ENCODE measurements at places on chromosomes 7 and 10. TPM values are rescaled to one million over a fixed set of nuclear protein-coding genes. Genes with fewer than 3 reads are reported as not detected.
A peak's percentile ranks its signal among the peaks of the same experiment; 100 is the strongest.

ACBD7 gene
- 1.8 TPM for total RNA-seq

ITIH5 gene
- total RNA-seq: not detected

FBXO24 gene
- total RNA-seq: 0.54 TPM

CCDC7 gene
- total RNA-seq: 5.8 TPM

GOLGA7B gene
- 0.90 TPM for total RNA-seq

HOGA1 gene
- total RNA-seq: not detected

PRXL2A gene
- 24.5 TPM for total RNA-seq

PDE1C gene
- not detected for total RNA-seq

- no peak overlapping the region for H3K4me3 ChIP-seq
- DNase-seq: no peak
- peaks cover 3% of the 10 kb centered on the region for H3K27me3 ChIP-seq
- H3K4me1 ChIP-seq: no peaks in the 10 kb centered on the region
- H3K36me3 ChIP-seq: no peaks in the 10 kb centered on the region
Observed at GRCh38 chr7:158052381-158053060, 535.1 kb downstream of the PTPRN2 start.

GRCh38 chr7:114901771-114902170, 20.1 kb upstream of the MDFIC start:
- H3K27ac ChIP-seq: no peak overlapping the region
- no peaks in the 10 kb centered on the region for H3K4me1 ChIP-seq
- H3K27me3 ChIP-seq: no peaks in the 10 kb centered on the region
- H3K4me3 ChIP-seq: no peak overlapping the region
- H3K36me3 ChIP-seq: no peaks in the 10 kb centered on the region

DNA sequence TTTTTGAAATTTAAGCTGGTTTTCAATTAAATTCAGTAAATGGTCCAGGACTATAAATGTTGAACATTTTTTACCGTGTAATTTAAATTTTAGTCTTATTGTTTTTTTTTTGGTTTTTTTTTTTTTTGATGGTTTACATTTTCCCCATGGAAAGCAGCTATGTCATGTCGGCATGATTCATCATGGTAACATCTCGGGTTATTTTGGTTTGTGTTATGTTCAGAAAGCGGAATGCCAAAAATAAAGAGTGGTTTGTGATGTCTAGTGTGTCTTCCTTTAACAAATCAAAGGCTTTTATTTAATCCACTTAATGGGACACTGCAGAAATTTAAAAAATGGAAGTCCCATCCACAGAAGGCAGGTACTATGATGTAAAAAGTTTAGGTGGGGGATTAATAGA, 58.5 kb downstream of the TRUB1 start:
- peaks cover 1% of the 10 kb centered on the region for H3K4me1 ChIP-seq
- no peak overlapping the region for H3K27ac ChIP-seq
- peaks cover 4% of the 10 kb centered on the region for H3K36me3 ChIP-seq
- DNase-seq: no peak

GRCh38 chr7:32515890-32516550, 20.7 kb downstream of the AVL9 start:
- peak overlapping the region; percentile 77 for H3K27ac ChIP-seq
- no peaks in the 10 kb centered on the region for H3K27me3 ChIP-seq
- no peak overlapping the region for H3K4me3 ChIP-seq
- DNase-seq: peak; percentile 32
- H3K4me1 ChIP-seq: peaks cover 63% of the 10 kb centered on the region

- no peaks in the 10 kb centered on the region for H3K27me3 ChIP-seq
- H3K36me3 ChIP-seq: peaks cover 32% of the 10 kb centered on the region
- peaks cover 73% of the 10 kb centered on the region for H3K4me1 ChIP-seq
- peak; percentile 45 for DNase-seq
- no peak overlapping the region for H3K4me3 ChIP-seq
- peak overlapping the region; percentile 79 for H3K27ac ChIP-seq
Observed at GRCh38 chr10:119493155-119493554, 49.4 kb downstream of the RGS10 start.

DNA sequence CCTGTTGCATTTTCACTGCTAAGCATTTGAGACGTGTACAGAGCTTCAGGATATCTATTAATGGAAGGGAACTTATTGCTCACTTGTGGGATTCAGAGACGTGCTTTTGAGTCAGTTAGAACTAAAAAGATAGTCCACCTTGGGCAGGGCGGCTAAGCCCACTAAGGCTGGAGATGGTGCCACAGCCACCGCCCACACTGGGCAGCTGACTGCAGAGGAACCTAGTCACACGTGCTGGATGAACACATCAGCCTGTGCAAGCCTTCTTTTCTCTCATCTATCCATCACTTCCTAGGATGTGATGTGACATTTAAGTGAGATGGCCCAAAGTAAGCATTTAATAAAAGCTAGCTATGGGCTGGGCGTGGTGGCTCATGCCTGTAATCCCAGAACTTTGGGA, 78.0 kb downstream of the PTPRE start:
- H3K4me1 ChIP-seq: peaks cover 18% of the 10 kb centered on the region
- peaks cover 18% of the 10 kb centered on the region for H3K27me3 ChIP-seq
- no peak overlapping the region for H3K27ac ChIP-seq
- no peak overlapping the region for H3K4me3 ChIP-seq

GRCh38 chr7:35356495-35356894, 102.6 kb upstream of the TBX20 start:
- H3K27ac ChIP-seq: no peak overlapping the region
- H3K27me3 ChIP-seq: peaks cover 7% of the 10 kb centered on the region
- H3K4me1 ChIP-seq: no peaks in the 10 kb centered on the region
- no peaks in the 10 kb centered on the region for H3K36me3 ChIP-seq
- DNase-seq: no peak

GRCh38 chr7:48350515-48350914, 179.3 kb downstream of the ABCA13 start:
- no peaks in the 10 kb centered on the region for H3K36me3 ChIP-seq
- H3K27me3 ChIP-seq: no peaks in the 10 kb centered on the region
- H3K27ac ChIP-seq: no peak overlapping the region
- no peak overlapping the region for H3K4me3 ChIP-seq
- no peaks in the 10 kb centered on the region for H3K4me1 ChIP-seq
- no peak for DNase-seq

- H3K27me3 ChIP-seq: no peaks in the 10 kb centered on the region
- no peak overlapping the region for H3K27ac ChIP-seq
- no peak overlapping the region for H3K4me3 ChIP-seq
- DNase-seq: no peak
Observed at GRCh38 chr7:48781752-48782151, 142.6 kb upstream of the CDC14C start.

DNA sequence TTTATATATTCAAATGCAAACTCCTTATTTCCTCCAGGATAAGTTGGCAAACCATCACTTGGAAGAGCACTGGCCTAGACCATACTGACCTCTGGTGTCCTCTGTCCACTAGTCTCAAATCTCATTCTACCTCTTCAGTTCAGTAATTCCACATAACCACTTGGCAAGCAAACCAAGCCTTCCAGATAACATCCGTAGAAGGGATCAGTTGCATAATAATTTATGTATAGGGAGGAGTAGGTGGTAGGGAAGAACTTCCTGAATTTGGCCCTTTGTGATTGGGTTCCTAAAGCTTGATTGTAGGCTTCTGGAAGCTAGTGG, 55.0 kb downstream of the WAC start:
- H3K27me3 ChIP-seq: no peaks in the 10 kb centered on the region
- H3K4me1 ChIP-seq: peaks cover 39% of the 10 kb centered on the region
- H3K4me3 ChIP-seq: no peak overlapping the region
- DNase-seq: no peak
- peak overlapping the region; percentile 12 for H3K27ac ChIP-seq

DNA sequence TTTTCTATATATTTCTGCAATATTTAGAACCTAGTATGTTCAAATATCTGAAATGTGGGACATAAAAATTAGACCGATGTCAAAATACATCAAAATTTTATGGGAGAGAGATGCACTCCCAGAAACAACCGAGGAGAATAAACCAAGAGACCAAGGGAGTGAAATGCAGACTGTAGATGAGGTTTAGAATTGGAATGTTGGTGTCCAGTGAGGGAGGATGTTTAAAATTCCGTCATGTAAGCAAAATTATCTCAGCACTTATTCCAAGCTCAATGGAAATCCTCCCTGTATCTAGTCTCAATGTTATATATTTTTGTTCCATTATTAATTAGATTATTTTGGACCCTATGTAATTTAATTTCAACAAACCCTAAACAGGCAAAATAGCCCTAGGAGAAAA, 61.9 kb upstream of the MAGI2 start:
- H3K4me1 ChIP-seq: no peaks in the 10 kb centered on the region
- H3K27ac ChIP-seq: no peak overlapping the region
- no peak overlapping the region for H3K4me3 ChIP-seq
- no peaks in the 10 kb centered on the region for H3K36me3 ChIP-seq

DNA sequence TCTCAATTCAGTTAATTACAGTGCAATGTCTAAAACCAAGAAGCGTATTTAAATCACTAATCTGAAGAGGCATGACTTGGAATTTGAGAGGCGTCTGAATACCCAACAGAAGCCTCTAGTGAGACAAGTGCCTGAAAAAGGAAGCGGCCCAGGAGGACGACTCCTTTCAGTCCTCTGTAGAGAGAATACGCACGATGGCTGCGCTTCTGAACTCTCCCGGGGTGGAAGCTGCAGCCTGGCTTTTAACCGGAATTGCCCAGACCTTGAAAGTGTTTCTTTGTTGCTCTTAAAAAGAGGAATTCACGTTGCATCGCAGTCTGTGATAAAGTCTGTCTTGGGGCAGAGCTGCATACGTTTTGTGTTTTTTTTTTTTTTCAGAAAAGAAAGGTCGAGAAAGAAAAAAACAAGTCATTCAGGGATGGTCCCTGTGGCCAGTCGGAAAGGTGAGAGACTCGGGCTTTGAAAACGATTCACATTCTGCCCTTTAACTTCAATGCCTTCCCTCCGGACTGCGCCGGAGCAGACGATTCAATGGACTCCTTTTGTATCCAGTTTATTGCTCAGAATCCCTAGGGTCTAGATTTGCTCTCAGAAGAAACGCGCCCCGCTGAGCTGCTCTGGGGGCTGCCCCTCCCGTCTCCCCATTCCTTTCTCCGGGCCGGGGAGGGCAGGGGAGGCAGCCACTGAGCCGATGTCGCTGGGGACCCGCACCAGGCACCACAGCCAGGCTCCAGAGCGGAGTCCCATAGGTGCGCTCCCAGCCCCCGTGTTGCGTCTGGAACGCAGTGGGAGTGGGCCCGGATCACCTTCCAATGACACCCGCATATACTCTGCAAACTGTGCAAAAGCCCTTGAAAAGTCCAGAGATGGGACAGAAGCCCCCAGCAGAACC, 994 bp upstream of the PTF1A start:
- H3K27ac ChIP-seq: no peak overlapping the region
- peaks cover 82% of the 10 kb centered on the region for H3K27me3 ChIP-seq
- peaks cover 5% of the 10 kb centered on the region for H3K4me1 ChIP-seq
- H3K36me3 ChIP-seq: no peaks in the 10 kb centered on the region
- DNase-seq: no peak
